Stimulated activated CD8-positive, alpha-beta memory T cell treated with anti-CD3 and anti-CD28 coated beads, Interleukin-4, amount 100 ng/mL, for 1 hour (primary cell): ENCODE measurements at places on chromosomes 1 and 21.

DNA sequence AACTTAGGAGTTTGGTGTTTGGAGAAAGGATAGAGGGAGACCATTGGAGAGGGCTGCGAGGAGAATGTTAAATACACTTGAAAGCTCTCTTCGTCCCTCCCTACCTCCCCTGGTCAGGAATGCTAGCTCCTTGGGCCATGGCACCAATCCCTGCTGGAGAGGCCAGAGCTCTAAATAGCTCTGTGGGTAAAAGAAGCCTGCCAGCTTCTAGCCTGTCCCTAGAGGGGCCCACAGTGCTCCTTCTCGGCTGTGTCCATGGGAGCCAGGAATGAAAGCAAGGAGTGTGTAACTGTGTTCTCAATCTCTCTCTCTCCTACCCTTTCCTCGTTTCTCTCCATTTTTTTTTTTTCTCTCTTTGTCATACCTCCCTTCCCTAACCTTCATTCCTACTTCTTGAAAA is at the start of gene CCDC190:
CCDC190 (minus strand) TSS at position 75 of the 400 bp plus-strand sequence. CDS start 1,529 bp downstream, outside the sequence.
- DNase-seq: no peak

DNA sequence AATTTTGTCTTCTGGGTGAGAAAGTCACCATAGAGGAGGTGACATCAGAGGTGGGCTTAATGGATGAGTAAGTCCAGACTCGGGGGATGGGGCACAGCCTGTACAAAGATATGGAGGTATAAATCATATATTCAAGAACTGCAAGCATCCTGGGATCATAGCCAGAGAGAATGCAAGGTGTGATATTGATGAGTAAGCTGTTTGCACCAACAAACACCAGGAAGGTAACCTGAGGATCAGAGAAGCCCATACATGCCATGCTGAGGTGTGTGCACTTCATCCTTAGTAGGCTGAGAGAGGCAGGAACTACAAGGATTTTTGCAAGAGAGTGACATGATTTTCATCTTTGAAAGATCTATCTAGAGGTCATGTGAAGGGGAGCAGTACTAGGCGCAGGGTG is 306.4 kb downstream of the HHAT start:
- DNase-seq: no peak

DNA sequence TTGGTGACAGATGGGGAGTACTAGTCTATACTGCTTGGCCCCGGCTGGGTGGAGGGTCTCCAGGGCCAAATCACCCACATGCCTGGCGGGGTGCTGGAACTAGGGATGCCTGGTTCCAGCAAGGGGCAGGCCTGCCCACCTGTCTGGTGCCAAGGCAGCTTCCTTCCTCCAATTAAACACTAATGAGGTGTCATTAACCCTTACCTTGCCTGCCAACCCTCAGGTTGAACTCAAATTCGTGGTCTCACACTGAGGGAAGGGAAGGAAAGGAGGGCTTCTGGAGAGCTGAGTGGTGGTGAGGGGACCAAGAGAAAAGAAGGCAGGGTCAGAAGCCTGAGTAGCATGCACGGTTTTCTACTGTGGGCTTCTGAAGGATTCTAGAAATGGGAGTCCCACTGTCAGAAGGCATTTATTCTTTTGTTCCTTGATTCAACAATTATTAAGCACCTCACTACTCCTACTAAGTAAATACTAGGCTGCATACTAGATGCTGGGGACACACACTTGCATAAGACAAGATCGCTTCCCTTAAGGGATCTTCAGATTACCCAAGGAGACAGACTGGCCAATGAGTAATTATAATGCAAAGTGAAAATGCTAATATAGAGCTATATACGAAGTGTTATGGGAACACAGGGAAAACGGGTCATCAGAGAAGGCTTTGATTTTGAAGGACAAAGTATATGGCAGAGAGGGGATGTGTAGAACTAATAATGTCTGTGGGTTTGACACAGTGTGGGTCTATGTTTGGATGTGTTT is 5.9 kb upstream of the EFNA3 start:
- no peak for DNase-seq

GRCh38 chr1:105793536-105794146 is 1262.8 kb upstream of the PRMT6 start:
- DNase-seq: no peak

DNA sequence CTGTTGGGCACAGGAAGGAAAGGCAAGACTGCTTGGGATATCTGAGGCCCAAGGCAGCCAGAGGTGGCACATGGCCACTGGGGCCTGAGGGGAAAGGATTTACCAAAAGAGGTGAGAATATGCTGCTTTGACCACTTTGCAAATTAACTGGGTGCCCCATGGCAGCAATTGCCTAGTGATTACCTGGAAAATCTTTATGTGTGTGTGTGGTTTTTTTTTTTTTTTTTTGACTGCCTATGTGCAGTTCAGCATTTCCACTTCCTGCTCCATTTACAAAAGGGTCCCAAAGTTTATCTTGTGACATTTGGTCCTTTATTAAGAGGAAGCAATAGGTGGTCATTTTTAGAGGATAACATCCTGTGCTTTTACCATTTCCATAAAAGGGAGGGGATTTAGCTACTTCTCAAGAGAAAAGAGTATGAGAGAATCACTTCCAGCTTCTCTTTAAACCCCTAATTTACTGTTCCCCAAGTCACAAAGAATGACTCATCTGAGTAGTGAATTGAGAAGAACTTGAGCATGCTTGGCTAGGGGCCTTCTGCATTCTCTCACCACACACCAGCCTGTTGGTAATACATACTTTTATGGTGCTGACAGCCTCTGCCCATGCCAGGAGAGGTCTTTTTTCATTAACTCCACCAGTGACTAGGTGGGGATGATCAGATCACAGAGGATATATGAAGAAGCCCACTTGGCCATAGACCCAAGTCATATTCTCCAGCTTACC is 52.1 kb downstream of the SYDE2 start:
- DNase-seq: no peak

DNA sequence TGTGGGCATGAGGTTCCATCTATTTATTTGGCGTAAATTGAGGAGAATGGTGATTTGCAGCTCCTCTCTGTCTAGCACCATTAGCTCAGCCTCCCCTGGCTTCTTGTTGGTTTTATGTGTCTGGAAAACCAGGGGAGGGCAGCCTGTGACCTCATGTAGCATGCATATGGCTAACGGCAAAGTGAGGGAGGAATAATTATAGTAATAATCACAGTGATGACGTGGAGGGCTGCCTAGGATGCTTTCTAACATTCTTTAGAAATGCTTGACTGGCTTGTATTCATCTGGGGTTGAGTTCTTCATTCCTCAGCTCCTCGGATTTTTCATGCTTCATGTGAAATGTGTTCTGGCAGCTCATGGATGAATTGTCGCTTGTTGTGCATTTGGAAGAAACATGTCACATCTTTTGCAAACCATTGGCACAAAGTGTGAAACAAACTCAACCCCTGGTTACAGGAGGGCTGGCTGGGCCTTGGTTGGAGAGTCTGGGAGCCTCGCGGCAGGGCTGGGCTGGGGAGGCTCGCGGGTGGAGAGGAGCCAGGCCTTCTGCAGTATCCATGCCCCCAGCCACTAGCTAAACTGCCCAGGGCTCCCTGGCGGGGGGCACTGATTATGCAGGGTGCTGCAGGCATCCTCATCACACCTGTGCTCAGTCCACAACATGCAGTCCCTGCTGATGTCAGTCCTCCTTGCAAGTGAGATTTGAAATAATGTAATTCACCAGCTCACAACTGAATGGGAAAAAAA is 149.6 kb downstream of the DISC1 start:
- DNase-seq: no peak

DNA sequence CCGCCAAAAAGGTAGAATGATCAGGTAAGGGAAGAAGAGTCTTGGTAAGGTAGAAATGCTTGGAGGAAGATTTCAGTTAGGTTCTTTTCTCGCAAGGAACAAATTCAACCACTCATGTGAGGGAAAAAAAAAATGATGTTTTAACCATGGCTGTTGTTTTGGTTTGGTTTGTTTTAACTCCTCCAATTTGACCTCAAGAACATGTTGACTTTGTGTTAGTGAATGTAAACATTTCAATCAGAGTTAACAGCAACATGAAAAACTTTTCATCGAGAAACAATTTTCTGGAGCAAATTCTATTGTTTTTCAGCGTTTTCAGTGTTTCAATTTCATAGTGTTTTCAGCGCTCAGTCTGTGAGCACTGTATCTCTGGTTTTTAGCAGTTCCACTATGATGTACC is 49.0 kb upstream of the PROX1 start:
- no peak for DNase-seq

- no peak for DNase-seq
Observed at GRCh38 chr1:222912730-222913129, 97.9 kb downstream of the DISP1 start.

GRCh38 chr1:50970931-50971582 is 1.0 kb downstream of the CDKN2C start:
- DNase-seq: no peak

GRCh38 chr1:156895927-156896326 is 2.4 kb downstream of the PEAR1 start:
- DNase-seq: no peak

DNA sequence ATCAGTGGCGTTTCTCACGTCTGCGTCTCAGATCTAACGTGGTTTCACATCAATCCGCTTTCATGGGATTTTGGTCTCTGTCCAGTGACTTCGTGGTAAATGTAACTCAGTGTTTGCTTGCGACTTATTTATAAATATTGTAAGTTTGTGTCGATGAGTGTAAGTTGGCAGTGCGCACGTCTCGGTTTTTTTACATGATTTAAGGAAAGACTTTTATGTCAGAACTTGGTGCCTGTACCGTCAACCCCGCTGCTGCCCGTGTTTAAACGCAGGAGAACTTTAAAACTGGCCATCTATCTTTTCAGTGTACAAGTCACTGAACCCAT is 1.5 kb downstream of the B3GALT6 start:
- DNase-seq: no peak

GRCh38 chr21:40507978-40508377 is 339.0 kb downstream of the DSCAM start:
- DNase-seq: no peak

- DNase-seq: no peak
Observed at GRCh38 chr1:44505210-44505993, 100.3 kb downstream of the RNF220 start.

DNA sequence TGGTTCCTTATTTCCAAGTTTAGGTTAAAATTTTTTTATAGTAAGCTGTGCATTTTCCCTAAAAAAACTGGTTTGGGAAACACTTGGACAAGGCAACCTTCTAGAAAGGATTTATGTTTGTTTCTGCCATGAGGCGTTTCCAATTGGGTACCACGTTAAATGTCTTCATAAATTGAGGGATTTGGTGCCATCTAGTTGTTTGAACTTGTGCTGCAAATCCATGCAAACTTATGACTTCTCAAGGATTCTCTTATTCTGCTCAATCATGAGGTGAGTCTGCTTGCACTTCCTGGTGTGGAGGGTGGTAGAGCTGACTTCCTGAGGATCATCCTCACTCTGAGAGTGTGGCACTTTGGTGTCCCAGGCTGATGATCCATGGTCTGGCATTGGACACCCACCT is 123.3 kb downstream of the PCNX2 start:
- DNase-seq: no peak

DNA sequence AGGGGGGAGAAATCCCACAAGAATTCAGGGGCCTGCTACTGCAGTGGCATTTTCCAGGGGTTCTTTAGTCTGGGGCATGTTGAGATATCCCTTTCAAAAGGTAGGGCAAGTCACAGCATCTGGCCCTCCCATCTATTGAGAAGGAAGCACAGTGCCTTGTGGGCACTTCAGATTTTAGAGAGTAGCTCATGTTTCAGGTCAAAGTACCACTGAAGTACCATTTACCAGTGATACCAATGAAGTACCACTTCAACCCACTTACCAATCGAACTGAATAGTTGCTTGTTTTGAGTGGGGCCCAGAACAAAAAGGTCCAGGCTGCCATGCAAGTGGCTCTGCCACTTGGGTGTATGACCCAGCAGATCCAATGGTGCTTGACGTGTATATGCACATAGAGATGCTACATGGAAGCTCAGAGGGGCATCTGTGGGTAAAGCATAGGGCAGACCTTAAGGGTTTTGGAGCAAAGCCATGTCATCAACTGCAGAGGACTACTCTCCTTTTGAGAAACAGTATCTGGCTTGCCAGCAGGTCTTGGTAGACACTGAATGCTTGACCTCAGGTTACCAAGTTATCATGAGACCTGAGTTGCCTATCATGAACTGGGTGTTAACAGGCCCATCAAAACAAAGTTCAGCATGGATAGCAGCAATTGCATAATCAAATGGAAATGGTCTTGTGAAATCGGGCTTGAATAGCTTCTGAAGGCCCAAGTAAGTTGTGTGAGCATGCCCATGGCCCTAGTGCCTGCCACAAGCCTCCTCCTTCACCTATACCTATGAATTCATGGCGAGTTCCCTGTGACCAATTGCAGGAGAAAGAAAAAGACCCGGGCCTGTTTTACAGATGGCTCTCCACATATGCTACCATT is 23.5 kb downstream of the PLA2G2D start:
- no peak for DNase-seq

GRCh38 chr1:76835203-76835602 is 32.1 kb upstream of the ST6GALNAC5 start:
- DNase-seq: no peak

DNA sequence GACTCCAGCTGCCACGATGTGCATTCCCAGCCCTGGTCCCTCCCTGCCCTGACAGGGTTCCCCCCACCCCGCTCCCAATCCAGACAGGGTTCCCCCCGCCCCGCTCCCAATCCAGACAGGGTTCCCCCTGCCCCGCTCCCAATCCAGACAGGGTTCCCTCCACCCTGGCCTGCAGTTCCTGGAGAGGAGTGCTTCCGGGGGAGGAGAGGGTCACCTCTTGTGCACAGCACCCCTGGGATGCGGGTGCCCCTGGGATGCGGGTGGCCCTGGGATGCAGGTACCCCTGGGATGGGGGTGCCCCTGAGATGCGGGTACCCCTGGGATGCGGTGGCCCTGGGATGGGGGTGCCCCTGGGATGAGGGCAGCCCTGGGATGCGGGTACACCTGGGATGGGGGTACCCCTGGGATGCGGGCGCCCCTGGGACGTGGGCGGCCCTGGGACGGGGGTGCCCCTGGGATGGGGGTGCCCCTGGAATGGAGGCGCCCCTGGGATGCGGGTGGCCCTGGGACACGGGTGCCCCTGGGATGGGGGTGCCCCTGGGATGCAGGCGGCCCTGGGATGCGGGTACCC is 36.7 kb upstream of the SLC19A1 start:
- no peak for DNase-seq

- no peak for DNase-seq
Observed at GRCh38 chr1:60255565-60255964, 182.0 kb upstream of the C1orf87 start.

DNA sequence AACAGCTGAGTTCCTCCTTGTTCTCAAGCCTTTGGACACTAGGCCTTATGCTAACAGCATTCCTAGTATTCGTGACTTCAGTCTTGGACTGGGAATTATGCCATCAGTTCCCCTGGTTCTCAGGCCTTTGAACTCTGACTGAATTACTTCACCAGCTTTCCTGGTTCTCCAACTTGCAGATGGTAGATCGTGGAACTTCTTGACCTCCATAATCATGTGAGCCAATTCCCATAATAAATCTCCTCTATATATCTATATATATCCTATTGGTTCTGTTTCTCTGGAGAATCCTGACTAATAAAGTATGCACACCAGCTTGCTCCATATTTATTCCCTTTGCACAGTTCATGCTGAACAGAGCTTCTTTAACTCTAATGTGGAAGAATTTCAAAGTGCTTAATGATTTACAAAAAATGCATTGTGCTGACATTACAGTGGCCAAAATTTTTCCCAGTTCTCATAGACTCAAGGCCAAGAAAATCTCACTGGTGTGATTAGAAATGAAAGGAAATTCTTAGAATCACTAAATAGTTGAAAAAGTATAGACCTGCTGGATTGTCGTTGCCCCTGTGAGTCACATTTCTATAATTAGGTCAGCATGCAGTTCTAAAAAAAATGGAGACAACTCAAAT is 462.9 kb upstream of the ADAMTS5 start:
- no peak for DNase-seq
